Left lung (tissue), 14 donors: ENCODE measurements at places on chromosomes 7 and 10. TPM values are rescaled to one million over a fixed set of nuclear protein-coding genes. Genes with fewer than 3 reads are reported as not detected.
A peak's percentile ranks its signal among the peaks of the same experiment; 100 is the strongest.

The PCLO gene
- 5.3 TPM for polyA plus RNA-seq

The BRAT1 gene
- 33.7 TPM for polyA plus RNA-seq

The HACD1 gene
- polyA plus RNA-seq = 23.5 TPM

The FAM25A gene
- not detected for polyA plus RNA-seq

The EEPD1 gene
- polyA plus RNA-seq = 20.2 TPM

The SH2D4B gene
- polyA plus RNA-seq = 0.16 TPM

The VIPR2 gene
- polyA plus RNA-seq = 0.28 TPM

The HOXA11 gene
- 0.11 TPM for polyA plus RNA-seq

The ASIC3 gene
- 3.1 TPM for polyA plus RNA-seq

DNA sequence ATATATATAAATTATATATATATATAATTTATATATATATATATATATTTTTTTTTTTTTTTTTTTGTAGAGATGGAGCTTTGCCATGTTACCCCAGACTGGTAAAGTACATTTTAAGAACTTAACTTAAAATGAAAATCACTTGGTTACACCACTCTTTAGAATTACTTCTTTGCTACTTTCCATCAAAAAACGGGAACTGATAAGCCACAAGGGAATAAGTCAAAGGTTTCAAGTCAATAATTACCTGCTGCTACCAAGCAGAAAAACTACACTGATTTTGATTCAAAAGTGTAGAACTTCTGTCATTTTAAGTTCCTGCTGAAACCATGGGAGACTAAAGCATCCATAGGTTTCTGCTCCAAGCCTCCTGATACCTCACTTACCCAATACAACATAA lies 12.2 kb downstream of the PPA1 start:
- DNase-seq = no peak

DNA sequence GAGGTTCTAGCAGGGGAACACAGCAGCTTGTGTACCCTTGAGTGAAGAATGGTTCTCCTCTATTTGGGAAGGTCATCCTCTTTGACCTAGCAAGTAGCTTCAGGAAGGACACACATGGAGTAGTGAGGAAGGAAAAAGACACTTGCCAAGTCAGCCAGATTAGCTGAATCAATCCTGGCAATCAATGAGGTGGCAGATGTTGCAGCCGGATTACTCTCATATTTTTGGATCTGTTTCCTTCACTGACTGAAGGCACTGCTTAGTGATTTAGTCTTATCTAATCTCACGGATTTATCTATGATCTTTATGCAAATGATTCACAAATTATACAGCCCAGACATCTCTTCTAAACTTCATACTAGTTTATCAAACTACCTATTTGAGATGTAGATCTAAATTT lies 218.8 kb downstream of the GPR158 start:
- DNase-seq = no peak

- no peak for DNase-seq
Observed at GRCh38 chr7:141012044-141012685, 2.6 kb downstream of the MRPS33 start.

DNA sequence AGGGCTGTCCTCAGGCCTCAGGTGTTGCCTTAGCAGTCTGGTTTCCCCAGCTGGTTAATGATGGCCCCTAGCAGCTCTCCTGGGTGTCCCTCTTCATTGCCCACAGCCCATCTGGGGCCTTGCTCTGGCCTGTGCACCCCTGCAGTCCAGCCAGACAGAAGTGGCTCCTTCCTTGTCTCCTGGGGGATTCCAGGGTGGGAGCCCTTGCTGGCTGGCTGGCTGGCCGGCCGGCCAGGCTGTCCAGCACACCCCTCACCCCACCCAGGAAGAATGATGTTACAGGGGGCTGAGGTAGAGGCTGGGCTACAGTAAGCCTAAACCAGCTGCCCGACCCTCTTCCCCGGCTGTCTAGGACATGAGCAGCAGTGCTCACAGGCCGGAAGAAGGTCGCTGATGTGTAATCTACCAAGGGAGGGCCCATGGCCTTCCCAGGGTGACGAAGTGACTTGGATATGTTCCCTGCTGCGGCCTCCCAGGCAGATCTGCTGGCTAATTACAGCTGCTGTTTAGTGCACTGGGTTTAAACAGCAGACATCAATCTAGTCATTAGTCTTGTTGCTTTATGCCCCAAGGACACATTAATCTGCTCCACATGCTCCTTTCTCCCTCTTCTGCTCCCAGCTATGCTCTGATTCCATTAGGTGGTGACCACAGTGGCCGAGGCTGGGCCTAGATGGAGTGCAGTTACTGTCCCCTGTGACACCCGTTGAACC lies 53.8 kb upstream of the LRRC4 start:
- no peak for DNase-seq

- no peak for DNase-seq
Observed at GRCh38 chr7:103149808-103150180, 895 bp upstream of the NAPEPLD start.

GRCh38 chr7:105791926-105792325 lies 84.5 kb downstream of the ATXN7L1 start:
- DNase-seq = no peak

GRCh38 chr10:76399226-76399625 lies 967.8 kb downstream of the LRMDA start:
- no peak for DNase-seq

DNA sequence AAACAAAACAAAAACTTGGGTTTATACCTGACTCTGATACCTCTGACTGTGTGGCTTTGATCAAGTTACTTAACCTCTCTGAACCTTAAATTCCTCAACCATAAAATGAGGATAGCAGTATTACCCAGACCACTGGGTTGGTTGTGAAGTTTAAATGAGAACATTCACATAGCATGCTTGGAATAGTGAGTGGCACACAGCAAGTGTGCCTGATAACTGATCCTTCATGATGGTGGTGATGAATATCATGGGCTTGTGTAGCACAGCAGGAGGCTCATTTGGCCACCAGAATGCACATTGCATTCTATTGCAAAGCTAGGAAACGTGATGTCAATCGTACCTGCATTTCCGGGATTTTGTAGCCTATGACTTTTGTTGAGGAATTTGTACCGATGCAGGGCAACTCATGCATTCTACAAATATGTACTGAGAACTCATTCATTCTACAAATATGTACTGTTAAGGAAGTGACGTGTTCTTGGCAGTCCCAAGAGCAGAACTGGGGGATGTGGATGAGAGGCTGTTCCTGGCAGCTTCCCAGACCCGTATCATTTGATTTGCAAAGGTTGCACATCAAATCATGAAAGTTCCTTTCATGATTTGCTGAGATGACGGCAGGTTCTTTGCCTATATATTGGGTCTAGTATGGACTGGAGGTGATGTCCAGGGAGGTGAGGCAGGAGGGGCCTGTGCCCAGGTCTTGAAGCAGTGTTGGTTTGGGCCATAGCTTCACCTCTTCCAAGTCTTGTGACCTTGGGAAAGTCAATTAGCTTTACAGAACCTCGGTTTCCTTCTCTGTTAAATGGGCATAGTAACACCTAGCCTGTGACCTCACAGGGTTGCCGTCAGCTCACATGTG lies 94.6 kb upstream of the SMNDC1 start:
- DNase-seq = no peak

GRCh38 chr10:71600849-71601248 lies 118.7 kb downstream of the C10orf105 start:
- DNase-seq = no peak

GRCh38 chr10:119337796-119338432 lies 130.5 kb downstream of the GRK5 start:
- DNase-seq = no peak

GRCh38 chr10:85658518-85658917 lies 708.1 kb downstream of the GRID1 start:
- DNase-seq = no peak

GRCh38 chr10:88041243-88042159 lies 178.1 kb downstream of the PTEN start:
- no peak for DNase-seq

DNA sequence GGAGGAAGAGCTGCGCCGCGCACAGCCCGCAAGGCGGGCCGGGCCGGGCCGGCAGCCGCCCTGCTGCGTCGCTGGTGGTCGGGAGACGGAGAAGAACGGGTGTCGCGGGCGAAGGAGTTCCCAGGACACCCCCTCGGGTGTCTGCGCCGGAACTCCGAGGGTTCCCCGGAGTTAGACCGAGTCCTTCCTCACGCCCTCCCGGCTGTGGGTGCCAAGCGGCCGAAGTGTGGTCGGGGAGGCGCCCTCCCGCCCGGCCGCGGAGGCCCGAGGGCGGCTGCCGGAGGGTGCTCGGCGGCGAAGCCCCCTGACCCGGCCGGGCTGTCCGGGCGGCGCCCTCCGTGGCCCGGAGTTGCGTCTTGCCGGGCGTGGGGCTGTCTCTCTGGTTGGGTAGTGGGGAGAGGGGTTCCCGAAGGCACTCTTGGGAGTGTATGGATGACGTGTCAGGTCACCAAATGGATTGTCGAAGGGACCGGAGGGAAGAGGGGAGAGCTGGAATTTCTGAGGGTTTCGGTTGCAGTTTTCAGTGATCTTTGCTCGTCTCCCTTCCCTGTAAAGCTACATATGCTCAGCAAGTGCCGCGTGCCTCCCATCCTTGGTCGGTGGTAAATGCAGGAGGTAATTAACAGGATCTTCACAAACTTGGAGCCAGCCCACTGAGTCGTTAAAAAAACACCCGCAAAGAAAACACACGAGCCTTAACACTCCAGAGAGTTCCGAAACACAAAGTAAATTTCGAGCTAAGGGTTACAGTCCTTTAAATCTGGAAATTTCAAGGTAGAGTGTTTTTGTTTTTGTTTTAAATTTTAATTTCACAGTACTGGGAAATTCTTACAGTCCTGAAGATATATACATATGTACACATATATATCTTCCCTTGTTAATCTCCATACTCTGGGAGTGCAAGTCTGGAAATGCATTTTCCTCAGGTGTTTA lies 871 bp downstream of the ST7 start:
- DNase-seq = peak; percentile 41

DNA sequence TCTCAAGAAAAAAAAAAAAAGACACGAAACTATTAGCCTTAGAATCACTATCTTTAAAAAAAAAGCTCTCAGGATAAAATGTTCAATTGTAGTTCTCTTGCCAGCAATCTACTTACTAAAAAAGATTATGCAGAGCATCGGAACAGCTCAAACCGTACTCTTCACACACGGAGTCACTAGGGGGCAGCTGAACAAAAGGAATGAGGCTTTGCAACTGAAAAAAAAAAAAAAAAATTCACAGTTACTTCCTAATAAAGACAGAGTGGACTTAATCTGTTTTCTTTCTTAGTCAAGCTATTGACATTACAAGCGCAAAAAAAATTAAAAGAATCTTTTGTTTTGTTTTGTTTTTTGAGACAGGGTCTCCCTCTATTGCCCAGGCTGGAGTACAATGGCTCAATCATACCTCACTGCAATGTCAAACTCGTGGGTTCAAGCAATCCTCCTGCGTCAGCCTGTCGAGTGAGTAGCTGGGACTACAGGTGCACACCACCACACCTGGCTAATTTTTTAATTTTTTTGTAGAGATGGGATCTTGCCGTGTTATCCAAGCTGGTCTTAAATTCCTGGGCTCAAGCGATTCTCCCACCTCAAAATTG lies 11.5 kb downstream of the PMS2 start:
- no peak for DNase-seq

DNA sequence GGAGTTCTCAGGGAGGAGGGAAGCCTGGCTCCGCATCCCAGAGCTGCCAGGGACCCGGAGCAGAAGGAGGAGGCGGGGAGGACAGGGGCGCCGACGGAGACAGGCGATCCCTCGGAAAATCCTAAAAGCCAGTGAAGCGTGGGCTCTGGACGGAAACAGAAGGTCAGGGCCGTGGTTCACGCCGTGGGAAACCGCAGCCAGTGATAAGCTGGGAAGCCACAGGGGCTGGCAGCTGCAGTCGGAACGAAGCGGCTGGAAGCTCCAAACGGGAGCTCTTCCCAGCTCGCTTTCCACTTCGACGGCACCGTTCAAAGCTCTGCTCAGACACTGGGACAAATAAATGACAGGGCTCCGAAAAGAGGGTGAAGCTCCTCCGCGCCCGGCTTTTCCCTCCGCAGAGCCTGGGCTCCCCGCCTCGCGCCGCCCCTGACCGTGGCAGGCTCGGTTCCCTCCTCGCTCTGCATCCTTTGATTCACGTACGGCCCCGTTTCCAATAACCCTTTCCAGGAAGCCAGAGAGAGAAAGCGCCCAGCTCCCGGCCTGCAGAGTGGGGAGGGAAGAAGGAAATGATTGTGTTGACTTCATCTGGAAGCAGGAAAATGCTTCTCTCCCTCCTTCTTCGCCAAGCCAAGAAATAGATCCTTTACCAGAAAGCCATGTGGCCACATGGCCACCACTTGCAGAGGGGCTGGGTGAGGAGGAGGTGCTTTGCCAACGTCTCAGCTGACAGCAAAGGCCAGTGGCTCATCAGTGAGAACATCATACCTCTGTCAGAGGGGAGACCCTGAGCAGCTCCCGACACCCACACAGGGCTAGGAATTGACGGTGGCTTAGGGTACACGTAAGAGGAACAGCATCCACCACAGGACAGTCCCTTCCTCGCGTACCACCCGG lies 57.4 kb downstream of the ADRB1 start:
- peak; percentile 48 for DNase-seq

GRCh38 chr7:114821030-114821900 lies 100.6 kb upstream of the MDFIC start:
- peak; percentile 78 for DNase-seq

GRCh38 chr10:12377658-12378290 lies 28.4 kb downstream of the CAMK1D start:
- DNase-seq = no peak

DNA sequence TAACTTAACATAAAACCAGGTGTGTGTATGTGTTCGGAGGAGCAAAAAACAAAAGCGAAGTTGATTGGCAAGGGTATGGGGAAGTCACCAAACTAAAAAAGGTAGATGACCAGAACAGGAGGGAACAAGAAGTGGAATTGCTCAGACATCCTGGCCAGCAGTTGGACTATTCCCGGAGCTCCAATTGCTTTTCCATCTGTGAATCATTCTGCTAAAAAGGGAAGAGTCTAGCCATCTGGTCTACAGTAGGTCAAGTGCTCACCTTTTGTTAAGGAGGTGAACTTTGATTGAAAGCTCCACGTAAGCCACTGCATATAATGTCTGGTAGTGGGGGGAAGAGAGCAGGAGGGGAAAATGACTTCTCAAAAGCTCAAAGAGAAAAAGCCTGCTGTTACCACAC lies 50.0 kb upstream of the BET1 start:
- no peak for DNase-seq

GRCh38 chr10:21811245-21811585 lies 192.3 kb downstream of the DNAJC1 start:
- DNase-seq = no peak

DNA sequence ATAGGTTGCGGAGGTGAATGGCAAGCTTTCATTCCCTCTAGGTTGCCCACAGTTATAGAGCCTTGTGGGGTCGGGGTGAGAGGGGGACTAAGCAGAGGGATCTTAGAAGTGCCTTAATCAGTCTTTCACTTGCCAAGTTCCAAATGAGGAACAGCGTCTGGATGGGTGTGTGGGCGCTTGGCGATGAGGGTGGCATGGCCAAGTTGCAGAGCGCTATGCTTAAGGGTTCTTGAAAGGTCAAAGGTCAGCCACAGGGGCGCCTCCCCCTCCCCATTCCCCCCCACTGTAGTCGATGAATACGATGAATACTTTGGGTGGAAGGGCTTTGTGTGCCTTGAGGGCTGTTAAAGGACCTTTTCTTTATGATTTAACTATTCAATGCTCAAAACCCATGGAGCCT lies 185.0 kb downstream of the TCF7L2 start:
- DNase-seq = no peak
